ENCODE measurements at places on chromosomes 13 and 19.
A peak's percentile ranks its signal among the peaks of the same experiment; 100 is the strongest.

DNA sequence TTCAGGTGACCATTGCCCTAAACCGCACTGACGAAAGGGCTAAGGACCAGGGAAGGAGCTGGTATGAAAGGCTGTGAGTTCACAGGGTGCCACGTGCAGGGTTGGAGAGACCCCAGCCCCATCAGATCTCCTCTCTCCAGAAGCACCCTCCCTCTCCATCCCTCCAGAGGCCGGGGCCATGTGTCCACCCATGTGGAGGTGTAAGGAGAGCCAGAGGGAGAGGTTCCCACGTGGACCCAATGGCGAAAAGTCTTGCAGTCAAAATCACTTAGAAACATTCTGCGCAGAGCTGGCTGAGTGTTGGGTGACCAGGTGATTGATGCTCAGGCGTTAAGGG, 168.3 kb downstream of the COL4A1 start:
- no peak for DNase-seq

DNA sequence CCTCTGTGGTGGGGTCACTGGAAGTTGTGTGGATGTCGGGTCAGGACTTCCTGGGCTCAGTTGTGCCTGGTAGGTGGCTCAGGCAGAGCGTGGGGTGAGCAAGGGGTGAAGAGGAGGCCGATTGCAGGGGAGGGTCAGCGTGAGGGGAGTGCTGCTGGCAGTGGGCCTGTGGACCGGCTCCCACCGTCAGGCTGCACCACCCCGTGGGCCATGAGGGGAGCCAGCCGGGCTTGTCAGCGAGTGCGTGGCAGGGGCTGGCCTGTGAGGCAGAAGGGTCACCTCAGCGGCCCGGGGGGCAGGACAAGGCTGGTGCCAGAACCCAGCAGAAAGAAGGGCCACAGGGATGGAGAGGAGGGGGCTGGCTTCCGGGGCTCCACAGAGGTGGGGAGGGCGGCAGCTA, 13.3 kb downstream of the RAB8A start:
- DNase-seq, result no peak

- DNase-seq, result peak; percentile 66
Observed at GRCh38 chr19:49809160-49809940, 3.7 kb downstream of the FUZ start.

DNA sequence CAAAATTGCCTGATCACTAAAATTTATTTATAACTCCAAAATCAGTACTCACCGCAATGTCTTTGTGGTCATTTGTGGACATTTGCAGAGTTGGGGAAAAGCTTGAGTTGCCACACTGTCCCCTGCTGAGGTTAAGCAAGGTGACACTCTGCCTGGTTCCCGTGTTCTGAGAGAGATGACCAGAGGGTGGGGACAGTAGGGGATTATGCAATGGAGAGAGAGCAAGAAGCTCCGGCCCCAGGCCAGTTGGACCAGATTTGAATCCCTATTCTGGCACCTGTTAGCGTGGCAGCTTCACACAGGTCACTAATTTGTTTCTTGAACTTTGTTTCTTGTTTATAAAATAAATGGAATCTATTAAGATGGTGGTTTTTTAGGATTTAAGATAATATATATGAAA, 17.8 kb downstream of the ERCC5 start:
- no peak for DNase-seq

GRCh38 chr13:104657196-104657595, 1591.0 kb upstream of the SLC10A2 start:
- DNase-seq, result no peak

DNA sequence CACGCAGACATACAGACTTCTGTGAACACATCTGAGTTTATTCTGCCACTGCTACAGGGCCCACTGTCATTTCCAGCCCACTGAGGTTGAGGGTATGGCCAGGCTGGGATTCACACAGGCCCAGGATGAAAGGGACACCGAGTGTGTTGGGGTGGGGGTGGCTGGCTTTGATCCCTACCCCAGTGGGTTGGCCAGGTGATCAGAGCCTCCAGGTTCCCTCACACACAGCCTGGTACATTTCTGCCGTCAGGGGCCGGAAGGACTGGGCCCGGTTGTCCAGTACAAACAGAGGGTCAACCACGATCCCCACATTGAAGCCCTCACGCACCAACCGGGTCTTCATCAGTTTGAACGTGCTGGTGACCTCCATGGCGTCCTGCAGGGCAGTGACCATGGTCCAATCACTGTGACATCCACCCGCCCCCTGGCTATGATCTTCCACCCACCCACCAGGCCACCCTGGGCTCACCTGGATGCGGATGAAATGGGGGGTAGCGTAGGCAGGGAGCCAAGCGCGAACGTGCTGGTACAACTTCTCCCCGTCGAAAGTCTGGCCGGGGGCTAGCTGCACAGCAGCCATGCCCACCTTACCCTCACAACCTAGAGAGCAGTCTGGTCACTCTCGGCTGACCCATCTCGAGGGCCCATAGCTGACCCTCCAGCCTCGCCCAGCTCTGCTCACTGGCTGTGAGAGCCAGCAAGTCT, 13.3 kb downstream of the SLC27A5 start:
- no peak for DNase-seq

GRCh38 chr13:45325806-45326205, 15.2 kb downstream of the TPT1 start:
- DNase-seq, result no peak

GRCh38 chr19:41189425-41190065, 3.5 kb upstream of the CYP2S1 start:
- no peak for DNase-seq

GRCh38 chr13:110433014-110433413, 125.9 kb downstream of the COL4A2 start:
- no peak for DNase-seq

GRCh38 chr19:15948223-15949058, at the start of gene OR10H4:
OR10H4 (plus strand) TSS chr19:15949008; CDS start chr19:15949008, 0 bp downstream.
- DNase-seq, result no peak

GRCh38 chr19:42068361-42068755, 1.6 kb downstream of the GRIK5 start:
- no peak for DNase-seq
